Peyer's patch (tissue), 4 donors: ENCODE measurements at places on chromosomes 16 and 17. TPM values are rescaled to one million over a fixed set of nuclear protein-coding genes. Genes with fewer than 3 reads are reported as not detected.

DNA sequence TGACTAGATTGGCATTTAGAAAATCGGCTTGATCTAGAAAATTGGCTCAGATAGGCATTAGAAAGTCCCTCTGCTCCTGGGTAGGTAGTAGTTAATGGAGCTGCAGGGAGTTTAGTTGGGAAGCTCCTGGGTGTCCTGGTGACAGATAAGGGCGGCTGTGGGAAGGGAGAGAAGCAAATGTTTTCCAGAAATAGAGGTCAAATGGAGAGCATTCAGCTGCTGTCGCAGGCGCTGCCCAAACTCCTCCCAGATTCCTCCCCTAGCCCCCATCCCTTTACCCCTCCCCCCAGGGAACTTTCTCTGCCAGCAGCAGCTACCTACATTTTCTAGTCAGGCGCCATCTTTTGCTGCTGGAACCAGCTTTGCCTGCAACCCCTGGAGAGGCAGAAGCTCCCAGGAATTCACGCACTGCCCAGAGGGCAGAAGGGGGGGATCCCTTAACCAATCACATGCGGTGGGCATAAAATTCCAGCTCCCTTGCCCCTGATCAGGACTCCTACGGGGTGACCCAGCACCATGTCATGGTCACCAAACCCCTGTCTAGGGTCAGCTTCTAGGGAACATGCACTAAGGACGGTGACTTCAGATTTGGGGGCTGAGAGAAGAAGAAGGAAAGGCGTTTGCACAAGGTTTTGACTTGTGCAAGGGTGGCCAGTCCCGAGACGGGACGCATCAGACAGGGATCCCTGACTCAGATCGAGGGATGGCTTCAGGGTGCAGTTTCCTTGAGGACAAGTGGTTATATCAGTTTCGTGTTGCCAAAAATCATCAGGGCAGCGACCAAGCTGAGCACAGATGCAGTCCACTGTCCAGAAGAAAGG lies 43.8 kb downstream of the SOCS1 start:
- no peaks in the 10 kb centered on the region for H3K27me3 ChIP-seq
- no peak overlapping the region for H3K27ac ChIP-seq
- no peaks in the 10 kb centered on the region for H3K36me3 ChIP-seq
- DNase-seq, result no peak
- no peaks in the 10 kb centered on the region for H3K4me1 ChIP-seq
- no peak overlapping the region for H3K4me3 ChIP-seq

DNA sequence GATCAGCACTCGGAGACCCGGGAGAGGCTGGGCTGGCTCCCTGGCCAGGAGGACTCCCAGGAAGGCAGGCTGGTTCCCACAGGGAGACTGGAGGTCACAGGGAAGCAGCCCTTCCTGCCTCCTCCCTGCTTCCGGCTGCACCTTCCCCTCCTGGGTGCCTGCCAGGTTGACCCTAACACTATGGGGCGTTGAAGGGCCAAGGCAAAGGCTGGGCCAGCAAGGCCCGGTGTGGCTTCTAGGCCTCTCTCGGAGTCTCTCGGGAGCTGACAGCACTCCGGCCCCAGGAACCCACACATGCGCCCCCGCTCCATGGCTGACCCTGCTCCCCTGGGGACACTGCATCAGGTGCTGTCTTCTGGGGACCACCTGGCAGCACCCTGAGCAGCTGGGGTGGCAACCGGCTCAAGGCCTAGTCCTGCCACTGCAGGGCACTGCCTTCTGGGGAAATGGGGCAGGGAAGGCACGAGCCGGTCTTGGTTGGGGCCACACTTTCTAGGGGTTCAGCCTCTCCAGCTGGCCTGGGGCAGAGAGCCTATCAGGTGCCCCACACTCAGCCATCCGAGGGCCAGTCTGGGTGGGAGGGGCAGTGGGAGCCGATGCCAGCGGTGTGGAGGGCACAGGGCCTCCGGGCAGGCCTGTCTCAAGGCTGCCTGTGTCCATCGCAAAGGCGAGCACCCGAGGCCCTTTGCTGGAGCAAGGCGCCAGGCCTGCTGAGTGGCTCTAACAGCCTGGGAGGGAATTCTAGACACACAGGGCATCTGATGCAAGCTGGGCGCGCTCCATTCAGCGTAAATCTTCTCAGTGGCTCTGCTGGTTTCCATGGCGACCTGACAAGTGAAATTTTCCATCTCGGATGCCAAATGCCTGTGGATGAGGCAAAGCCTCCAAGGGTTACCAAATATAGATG lies 5.6 kb upstream of the MTSS2 start:
- no peaks in the 10 kb centered on the region for H3K27me3 ChIP-seq
- no peak overlapping the region for H3K4me3 ChIP-seq
- H3K4me1 ChIP-seq, result no peaks in the 10 kb centered on the region
- DNase-seq, result peak; percentile 33
- H3K27ac ChIP-seq, result peak overlapping the region; percentile 84

DNA sequence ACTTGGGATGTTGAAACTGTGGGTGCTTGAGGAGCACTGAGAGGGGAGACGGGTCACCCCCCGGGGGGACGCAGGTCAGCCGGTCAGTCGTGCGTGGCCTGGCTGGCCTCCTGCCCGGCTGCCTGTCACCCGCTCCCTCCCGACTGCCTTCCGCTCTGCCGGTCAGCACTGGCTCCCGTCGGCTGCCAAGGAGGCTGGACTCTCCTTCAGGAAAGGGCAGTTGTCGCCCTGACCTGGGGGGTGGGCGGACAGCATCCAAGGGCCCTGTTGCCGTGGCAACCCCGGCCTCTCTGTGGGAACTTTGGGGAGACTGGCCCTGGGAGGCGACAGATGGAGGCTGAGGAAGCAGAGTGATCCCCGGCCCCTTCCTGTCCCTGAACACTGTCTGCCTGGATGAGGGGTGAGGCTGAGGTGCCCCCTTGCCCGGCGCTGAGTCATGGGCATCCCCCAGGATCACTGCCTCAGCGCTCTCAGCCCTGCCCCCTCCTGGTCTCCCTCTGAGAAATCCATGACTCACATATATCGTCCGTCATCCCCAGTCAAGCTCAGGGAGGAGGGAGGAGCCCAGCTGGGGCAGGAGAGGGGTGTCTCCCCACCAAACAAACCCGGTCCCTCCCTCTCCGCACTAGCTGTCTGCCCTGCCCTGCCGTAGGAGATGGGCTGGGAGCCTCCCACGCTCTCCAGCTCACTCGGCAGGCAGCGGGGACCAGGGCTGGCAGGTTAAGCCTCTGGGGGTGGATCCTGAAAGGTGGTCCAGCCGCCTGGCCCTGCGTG lies at the start of gene ADGRG1:
ADGRG1 (plus strand) TSS at position 623 of the 774 bp plus-strand sequence. CDS start 21,658 bp downstream, outside the sequence.
- H3K36me3 ChIP-seq, result no peaks in the 10 kb centered on the region
- peak within 1 kb of the TSS; percentile 35 for H3K4me3 ChIP-seq
- peak; percentile 66 for DNase-seq

DNA sequence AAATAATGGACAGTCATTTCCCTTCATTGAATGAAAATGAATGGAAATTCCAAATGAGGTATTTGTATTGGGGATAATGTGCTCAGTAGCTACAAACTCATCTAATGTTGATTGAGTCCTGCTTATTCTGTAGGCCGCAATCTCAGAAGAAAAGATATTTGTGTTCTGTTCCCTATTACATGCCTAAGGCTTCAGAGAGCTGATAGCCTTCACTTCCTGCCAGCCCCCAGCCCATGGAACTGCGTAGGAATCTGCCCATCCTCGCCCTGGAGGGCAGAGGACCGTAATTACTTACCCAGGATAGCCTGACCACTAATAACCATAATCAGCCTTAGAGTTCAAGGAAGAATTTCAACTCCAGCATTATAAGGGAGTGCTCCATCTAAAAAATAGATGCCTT lies 17.9 kb upstream of the SNTB2 start:
- H3K27me3 ChIP-seq, result no peaks in the 10 kb centered on the region
- no peak for DNase-seq
- no peak overlapping the region for H3K27ac ChIP-seq
- H3K4me1 ChIP-seq, result no peaks in the 10 kb centered on the region

GRCh38 chr17:28230011-28230410 lies 89.0 kb upstream of the TMEM97 start:
- H3K27ac ChIP-seq, result no peak overlapping the region
- H3K4me3 ChIP-seq, result no peak overlapping the region
- DNase-seq, result peak; percentile 36
- no peaks in the 10 kb centered on the region for H3K36me3 ChIP-seq

DNA sequence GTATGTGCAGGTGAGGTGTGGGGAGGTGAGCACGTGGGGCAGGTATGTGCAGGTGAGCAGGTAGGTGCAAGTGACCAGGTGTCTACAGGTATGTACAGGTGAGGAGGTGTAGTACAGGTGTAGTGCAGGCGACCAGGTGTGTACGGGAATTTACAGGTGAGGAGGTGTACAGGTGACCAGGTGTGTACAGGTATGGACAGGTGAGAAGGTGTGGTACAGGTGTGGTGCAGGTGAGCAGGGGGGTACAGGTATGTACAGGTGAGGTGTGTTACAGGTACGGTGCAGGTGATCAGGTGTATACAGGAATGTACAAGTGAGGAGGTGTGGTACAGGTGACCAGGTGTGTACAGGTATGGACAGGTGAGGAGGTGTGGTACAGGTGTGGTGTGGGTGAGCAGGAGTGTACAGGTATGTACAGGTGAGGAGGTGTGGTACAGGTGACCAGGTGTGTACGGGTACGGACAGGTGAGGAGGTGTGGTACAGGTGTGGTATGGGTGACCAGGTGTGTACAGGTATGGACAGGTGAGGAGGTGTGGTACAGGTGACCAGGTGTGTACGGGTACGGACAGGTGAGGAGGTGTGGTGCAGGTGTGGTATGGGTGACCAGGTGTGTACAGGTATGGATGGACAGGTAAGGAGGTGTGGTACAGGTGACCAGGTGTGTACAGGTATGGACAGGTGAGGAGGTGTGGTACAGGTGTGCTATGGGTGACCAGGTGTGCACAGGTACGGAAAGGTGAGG lies 12.8 kb upstream of the DBNDD1 start:
- peaks cover 43% of the 10 kb centered on the region for H3K36me3 ChIP-seq
- no peaks in the 10 kb centered on the region for H3K4me1 ChIP-seq
- no peaks in the 10 kb centered on the region for H3K27me3 ChIP-seq
- H3K27ac ChIP-seq, result no peak overlapping the region
- no peak for DNase-seq
- no peak overlapping the region for H3K4me3 ChIP-seq

KRTAP1-5 gene
- not detected for total RNA-seq

UBE2Z gene
- 58.0 TPM for total RNA-seq
